ENCODE measurements at places on chromosomes 16 and 17.

GRCh38 chr16:88296437-88297177 lies 86.2 kb upstream of the ZNF469 start:
- no peak for DNase-seq

DNA sequence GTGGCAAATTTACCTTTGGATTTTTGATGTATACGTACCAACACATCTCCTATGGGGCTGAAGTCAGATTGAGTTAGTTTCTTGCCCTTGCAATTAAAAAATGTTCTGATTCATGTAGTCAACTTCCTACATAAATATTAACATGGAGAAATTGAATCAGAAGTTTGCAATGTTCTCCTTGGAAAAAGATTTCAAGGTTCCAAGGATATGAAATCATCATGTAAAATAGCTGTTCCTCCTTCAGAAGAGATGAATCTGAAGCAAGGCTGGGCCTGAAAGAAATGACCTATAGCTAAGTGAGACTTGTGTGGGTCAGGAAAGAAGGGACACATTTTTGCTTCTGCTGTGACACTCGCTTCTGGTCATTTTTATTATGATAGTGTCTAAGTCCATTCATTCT lies 131.7 kb downstream of the RGS9 start:
- DNase-seq = no peak

DNA sequence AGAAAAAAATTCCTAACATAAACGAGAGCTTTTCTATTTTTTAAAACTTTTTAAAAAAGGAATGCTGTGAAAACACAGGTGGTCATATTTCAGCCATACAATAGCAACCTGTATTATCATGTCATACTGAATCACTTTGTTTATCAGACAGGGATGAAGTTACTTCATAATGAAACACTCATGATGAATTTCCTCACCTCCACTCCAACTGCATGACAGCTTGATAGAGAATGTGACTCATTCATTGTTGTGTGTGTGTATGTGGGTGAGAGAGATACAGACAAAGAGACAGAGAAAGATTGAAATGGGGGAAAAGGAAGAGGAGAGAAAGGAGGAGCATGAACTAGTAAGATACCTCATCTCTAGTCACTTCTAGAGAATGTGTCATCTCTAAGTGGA lies 109.0 kb downstream of the SYCE1L start:
- no peak for DNase-seq

DNA sequence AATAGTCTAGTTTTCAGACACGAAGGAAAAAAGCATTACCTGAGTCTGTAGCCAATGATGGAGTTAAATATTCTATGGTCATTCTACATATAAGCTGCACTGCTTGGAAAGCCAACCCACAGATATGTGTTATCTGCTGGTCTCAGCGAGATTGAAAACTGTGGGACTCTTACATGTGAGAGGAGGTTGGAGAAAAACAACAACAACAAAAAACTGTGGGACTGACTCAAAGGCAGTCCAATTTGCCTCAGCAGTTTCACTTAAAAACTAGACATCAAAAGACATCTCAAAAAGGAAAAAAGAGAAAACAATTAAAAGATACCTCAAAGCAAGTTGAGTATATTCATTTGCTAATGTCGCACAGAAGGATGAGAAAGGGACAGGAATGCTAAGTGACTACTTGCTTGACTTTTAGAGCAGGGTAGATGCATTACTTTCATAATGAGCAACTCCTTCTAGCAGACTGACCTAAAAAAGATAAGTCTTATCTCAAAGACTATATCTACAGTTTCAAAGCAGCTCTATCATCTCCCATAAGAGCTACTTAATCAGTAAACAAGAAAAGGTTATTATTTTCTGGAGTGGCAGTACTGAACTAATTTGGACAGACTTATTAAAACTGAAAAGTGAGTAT lies 35.5 kb upstream of the ITGA2B start:
- DNase-seq = no peak

DNA sequence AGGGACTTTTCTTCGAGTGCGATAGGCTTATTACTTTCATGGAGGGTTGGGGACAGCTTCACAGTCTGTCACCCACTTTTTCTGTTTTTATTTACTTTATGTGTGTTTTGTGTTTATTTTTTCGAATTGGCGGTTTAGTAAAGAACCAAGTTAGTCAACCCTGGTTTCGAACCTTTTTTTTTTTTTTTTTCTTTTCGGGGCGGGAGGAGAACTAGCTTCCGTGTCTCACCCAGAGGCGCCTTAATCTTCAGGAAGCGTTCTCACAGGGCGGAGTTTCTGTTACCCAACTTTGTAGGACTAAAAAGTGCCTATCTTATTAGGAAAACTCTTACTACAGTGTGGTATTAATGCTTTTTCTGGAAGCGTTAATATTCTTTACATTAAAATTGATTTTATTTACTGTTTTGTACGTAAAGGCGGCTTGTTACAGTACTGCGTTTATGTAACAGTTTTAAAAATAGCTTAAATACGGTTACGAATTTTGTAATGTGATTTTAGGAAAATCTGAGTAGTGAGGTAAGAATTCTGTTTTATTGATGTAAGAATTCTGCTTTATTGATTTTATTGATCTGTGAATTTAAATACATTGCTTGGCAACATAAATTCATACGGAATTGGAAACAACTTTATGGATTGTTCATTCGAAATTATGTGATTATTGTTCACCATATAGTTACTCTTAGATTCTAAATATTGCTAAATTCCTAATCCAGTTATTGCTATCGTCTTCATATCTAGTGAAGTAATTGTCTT lies 885 bp downstream of the ZNF207 start:
- DNase-seq = peak; percentile 76

GRCh38 chr17:78234261-78234865 lies 2.9 kb downstream of the TMEM235 start:
- DNase-seq = no peak

DNA sequence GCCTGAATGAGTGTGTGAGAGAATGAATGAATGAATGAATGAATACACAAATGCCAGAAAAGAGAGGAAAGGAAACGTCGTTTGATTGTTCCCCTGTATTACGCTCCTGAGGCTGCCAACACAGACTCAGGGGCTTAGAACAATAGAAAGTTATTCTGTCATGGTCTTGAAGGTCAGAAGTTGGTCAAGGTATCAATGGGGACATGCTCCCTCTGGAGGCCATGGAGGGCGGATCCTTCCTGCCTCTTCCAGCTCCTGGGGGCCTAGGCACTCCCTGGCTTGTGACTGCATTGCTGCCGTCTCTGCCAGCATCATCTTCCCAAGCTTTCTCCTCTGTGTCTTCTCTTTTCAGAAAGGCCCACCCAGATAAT lies 1.5 kb upstream of the SLC38A8 start:
- peak; percentile 25 for DNase-seq

DNA sequence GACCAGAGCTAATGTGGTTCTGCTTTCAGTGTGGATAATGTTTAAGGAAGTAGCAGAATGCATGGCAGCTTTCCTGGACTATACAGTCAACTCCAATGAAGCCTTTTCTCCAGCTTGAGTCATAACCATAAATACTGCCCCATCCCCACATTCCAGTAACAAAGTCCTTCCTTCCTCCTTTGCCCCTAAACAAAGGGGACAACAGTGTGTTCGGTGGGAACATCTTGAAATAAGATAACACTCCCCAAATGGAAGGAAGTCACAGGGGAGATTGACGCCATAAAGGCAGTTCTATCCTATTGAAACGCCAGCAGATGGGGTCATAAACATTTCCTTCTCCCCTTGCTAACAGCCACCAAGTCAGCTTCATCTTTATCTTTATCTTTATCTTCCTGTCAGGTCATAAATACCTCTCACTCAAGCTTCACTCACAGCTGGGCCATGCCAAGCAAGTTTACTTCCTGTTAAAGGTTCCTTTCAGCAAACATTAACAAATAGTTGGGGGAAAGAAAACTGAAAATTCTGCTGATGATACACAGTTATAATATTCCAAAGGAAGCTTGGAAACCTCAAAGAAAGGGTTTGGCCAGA lies 136.7 kb downstream of the SNX11 start:
- DNase-seq = peak; percentile 65

- DNase-seq = no peak
These were observed 68.7 kb downstream of the WSCD1 start for GRCh38 chr17:6138761-6139446.

DNA sequence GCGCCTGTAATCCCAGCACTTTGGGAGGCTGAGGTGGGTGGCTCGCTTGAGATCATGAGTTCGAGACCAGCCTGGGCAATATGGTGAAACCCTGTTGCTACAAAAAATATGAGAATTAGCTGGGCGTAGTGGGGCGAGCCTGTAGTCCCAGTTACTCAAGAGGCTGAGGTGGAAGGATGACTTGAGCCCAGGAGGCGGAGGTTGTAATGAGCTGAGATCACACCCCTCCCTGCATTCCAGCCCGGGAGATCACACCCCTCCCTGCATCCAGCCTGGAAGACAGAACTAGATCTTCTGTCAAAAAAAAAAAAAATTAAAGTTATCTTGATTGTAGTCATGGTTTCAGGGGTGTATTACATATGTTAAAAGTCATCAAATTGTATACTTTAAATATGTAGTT lies 26.8 kb upstream of the GLG1 start:
- DNase-seq = no peak

DNA sequence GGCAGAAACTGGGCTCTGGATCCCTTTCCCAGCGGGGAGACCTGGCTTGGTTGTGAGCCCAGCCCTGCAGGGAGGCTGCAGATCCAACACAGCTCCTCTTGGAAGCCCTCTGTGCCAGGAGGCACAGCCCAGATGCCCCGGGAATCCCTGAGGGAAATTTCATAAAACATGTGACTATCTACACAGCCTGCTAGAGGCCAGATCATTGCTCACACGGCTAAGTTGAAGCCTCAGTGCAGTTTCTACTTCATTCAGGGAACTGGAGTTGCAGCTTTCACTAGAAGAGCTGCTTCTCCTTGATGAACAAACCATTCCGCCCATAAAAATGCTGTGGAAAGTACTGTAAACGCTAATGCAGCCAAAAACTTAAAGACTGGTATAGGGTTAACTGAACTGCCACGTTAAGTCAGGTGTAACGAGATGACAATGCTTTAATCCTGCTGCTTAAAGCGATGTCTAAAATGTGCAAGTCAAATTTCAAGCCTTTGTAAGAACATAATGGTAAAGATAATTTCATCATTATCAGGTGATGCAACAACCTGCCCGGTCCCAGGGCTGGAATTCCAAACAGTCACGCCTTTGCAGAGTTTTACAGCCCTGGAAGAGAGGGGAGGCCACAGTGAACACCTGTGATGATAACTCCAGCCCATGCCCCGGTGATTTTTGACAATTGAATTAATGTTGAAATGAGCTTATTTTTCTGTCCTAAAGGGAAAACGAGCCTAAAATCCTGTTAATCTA lies 172.5 kb downstream of the ZFHX3 start:
- DNase-seq = peak; percentile 32

DNA sequence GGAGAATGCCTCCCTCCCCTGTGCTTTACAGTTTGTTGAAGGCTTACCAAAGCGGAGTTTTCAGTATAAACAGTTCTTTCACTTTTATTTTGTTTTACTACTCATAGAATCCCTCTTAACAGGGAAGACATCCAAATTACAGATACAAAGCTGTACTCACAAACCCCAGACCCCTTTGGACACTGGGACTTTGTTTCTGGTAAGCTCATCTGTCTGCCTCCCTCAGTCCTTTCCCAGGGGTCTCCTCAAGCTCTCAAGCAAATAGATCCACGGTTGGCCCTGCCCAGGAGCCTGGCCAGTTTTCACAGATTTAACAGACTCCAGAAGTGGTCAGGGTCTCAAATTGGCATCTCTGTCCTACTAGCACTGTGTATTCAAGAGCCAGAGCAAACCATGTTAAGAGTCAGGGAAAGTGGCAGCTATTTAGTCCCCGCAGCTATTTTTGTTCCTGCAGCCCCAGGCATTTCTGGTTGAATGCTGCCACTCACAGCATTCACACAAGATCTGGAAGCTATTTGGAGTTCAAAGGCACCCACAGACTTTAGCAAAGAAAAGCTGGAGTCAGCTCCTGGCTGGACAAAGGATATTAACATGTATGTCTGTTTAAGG lies 54.2 kb downstream of the TMEM100 start:
- DNase-seq = peak; percentile 15

DNA sequence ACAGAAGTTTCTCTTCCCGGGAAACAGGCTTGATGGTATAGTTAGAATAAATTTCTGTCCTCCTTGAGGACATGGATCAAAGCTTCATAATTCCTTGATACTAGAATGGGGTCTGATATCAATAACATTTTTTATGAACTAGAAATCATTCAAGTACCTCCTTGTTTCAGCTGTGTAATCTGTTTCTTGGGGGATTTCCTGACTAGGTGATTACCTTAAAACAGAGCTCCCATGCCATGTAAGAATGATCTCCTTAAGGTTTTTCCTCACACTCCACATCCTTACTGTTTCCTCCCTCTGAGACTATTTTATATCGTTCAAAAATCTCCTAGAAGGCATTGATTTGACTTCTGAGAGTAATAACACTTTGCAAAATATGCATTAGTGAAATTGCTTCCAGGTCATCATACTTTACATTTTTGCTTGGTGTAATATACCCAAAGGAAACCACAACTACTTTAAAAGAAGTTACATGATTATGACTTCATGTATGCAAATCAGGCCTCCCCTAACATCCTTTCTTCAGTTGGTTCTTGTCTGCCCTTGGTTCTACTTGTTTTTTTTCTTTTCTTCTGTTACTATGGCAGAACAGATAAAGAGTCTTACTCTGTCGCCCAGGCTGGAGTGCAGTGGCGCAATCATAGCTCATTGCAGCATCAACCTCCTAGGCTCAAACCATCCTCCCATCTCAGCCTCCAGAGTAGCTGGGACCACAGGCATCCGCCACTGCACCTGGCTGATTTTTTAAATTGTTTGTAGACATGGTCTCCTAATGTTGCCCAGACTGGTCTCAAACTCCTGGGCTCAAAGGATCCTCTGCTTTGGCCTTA lies 388.8 kb downstream of the ZFHX3 start:
- no peak for DNase-seq
